ENCODE measurements at places on chromosomes 2 and 18.

DNA sequence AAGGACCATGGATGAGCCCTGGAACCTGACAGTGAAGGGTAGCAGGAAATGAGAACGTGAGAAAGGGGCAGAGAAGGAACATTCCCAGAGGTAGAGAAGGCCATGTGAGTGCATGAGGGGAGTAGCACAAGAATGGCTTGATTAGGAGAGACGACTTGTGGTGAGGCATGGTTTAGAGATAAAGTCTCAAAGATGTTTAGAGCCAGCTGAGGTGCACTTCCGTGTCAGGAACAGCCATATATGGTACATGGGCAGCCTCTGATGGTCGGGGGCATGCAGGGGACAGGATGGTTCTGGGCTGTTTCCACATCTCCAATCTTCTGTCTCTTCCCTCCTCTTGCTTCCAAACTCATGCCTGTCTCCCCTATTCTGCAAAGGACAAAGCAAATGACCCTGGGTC, 28.8 kb upstream of the EFEMP1 start:
- DNase-seq = no peak

DNA sequence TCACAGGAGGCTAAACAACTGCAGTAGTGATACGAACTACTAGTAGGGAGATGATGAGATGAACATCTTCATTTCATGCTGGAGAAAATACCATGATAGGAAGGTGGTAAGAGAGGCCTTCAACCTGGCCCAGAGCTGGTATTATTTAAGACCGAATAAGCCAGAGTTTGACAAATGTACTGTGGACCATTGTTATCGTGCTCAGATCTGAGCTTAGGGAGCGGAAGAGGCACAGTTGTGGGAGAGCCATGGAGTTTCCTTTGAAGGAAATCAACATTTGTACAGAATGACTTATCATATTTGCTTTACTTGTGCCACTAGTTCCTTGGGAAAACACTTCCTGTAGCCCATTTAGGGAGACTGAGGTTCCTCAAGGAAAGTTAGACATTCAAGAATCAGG, 260.6 kb upstream of the TNP1 start:
- no peak for DNase-seq

DNA sequence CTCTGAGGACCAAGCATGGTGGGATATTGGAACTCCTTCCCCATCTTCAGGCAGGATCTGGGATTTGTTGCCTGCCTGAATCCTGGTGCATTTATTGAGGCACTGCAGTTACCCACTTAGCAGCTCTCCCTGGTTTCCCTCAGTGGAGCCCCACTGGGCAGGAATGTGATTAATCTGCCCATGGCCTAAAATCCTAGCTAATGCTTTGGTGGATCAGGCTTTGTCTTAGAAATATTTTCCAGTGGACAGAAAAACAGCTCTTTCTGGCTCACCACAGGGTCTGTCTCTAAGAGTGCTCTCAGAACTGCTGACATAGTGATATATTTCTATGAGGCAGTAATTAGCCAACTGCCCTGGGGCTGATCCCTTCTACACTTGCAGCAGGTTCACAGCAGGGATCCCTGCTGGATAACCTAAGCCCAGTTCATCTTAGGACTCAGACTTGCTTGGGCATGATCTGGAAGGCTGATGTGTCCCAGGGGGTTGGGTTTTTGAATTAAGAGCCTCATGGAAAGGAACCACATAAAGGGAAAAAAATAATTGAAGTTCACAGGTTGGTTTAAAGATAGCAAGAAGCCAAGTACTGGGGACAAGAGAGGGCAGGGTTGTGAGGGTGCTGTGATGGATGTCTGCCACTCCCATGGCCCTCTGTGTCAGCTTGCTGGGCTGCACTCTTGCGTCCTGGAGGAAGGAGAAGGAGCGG, 44.3 kb upstream of the ZDBF2 start:
- DNase-seq = no peak

DNA sequence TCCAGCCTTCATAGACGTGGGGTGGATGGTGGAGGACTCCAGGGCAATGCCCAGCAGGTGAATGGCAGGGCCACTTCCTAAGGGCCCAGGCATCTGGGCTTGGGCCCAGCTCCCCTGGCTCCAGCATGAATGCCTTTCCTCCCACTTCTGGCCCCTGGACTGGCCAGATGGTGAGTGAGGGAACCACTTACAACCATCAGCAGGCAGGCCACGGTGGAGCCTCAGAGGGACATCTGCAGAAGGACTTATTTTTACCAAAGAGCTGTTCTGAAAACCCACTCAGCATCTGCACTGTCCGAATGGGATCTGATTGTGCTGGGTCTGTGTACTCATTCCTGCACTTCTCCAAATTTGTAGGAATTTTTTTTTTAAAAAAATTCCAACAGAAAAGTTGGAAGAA, 69.6 kb downstream of the SNTG2 start:
- no peak for DNase-seq

GRCh38 chr2:233482616-233483015, 84.0 kb downstream of the USP40 start:
- no peak for DNase-seq

DNA sequence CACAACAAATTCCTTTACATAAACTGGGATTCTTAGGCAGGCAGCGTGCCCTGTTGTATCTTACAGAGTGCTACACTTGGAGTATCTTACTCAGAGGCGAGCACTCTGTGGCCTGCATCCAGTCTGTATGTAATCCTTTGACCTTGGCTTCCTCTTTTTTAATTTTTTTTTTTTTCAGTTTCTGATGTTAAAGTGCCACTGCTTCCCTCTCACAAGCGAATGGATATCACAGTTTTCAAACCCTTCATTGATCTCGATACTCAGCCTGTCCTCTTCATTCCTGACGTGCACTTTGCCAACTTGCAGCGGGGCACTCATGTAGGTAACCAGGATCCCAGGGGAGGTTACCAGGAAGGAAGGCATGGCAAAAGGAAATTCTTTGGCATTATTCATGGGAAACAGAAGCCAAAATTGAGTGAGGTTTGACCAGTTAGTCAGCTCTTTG, 40.4 kb downstream of the GRHL1 start:
- no peak for DNase-seq

DNA sequence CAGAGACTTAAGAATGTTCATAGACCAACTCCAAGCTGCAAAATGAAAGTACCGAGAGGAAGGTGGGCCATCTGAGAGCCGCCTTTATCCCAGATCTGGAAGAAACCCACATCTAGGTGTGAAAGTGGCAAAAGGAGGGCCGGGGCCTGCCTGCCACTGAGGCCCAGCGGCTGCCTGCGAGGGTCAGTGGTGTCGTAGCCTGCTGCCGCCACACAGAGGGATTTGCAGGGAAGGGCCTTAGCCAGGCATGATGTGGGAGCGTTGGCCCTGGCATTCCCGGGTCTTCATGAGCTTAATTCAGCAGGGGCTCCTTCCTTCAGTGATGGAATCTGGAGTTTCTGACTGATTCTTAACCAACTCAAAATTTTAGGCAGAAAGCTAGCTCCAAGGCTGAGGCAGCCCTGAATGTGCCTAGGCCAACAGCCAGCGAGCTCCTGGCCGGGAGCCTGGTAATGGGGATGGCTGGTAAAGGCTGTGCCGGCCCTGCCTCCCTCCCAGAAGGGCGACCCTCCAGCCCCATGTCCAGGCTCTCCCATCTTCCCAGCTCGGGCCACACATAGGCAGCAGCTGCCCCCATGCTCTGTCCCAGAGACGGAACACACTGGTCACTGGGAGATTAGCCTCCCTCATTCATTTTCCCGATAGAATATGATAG, 230.1 kb downstream of the AGAP1 start:
- DNase-seq = no peak

GRCh38 chr2:97354576-97354975, 235.1 kb downstream of the ANKRD36B start:
- no peak for DNase-seq

- DNase-seq = no peak
Measured at GRCh38 chr2:54638774-54639187, 84.7 kb upstream of the EML6 start.

DNA sequence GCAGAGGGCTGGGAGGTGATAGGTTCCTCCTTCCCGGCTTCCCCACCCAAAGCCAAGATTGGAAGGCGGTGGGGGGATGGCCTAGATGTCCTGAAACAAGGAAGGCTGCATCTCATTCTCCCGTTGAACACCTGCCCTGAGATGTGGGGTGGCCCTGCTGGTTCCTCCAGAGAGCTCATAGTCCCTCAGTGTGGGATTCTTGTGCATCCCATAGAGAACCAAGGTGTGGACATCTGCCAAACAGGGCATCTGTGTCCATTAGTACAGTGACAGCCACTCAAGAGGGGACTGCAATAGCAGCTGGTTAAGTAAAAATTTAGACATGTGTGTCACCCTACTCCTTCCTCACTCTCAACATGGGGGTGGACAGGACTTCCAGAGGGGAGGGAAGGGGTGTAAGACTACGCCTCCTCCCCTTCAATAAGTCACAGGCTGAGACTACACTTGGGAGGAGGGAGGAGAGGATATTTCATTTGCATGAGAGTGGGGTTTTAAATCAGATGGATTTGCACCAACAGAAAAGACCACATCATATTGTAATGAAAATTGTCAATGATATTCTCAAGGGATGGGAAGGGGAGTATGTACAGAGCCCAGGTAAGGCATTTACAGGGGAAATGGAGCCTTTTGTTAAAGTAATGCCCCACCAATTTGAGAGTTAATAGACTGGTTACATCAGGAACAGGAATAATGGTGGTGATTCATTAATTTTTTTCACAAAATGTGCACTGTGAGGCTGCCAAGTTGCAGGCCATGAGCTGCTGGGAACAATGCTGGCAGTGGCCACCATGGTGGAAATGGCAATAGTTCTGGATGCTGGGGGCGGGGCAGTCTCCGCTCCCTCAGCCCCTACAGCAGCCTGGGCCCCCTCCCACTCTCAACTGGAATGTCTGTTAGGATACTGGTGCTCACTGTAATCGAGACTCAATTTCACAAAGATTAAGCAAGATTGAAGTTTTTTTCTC, 80.6 kb downstream of the TEX51 start:
- no peak for DNase-seq

- DNase-seq = no peak
Measured at GRCh38 chr18:61946449-61946848, 53.6 kb upstream of the RNF152 start.

DNA sequence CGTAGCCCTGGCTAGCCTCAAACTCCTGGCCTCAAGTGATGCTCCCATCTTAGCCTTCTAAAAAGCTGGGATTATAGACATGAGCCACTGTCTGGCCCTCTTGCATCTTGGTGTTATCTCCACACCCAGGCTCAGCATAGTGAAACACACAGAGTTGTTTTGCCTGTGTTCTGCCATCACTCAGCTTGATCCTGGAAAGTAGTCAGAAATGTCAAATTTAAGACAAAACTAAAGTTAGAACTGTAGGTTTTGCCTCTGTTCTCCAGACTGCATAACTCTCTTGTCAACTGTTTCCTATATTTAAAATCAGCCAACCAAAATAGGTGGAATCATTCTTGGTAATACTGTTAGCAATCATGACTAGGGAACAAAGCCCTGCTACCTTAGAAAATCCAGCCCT, 72.1 kb upstream of the GULP1 start:
- no peak for DNase-seq

GRCh38 chr2:8855010-8855409, 17.6 kb upstream of the KIDINS220 start:
- no peak for DNase-seq

GRCh38 chr2:47034973-47035609, 119.5 kb upstream of the MCFD2 start:
- no peak for DNase-seq
